ENCODE measurements at places on chromosomes 7 and 10. TPM values are rescaled to one million over a fixed set of nuclear protein-coding genes. Genes with fewer than 3 reads are reported as not detected.
A peak's percentile ranks its signal among the peaks of the same experiment; 100 is the strongest.

DNA sequence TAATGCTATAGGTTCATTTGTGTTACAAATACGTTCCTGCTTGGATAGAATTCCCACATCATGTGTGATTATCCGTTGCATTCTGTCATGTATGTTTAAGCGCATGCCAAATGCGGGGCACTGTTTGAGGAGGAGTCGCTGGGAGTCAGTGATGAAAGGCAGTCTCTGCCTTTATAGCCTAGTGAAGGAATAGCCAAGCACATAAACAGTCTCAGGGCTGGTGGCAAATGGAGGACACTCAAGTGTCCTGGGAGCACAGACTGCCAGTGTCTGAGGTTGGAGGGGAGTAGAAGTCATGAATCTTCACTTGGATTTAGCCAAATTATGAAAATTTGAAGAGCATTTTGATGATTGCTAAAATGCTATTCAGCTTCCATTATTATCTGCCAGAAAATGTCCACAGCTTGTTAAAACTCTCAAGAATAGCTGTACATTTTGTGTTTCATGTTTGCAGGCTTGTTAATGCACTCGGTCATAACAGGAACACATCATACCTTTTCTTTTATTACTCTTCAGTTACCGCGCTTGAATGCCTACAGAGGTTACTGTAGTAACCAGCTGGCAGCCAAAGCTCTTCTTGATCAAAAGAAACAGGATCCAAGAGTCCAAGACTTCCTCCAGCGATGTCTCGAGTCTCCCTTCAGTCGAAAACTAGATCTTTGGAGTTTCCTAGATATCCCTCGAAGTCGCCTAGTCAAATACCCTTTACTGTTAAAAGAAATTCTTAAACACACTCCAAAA lies 41.6 kb downstream of the NET1 start:
- no peak for DNase-seq

- peak; percentile 40 for DNase-seq
These were observed 520.7 kb downstream of the KCNMA1 start for GRCh38 chr10:77116904-77117303.

DNA sequence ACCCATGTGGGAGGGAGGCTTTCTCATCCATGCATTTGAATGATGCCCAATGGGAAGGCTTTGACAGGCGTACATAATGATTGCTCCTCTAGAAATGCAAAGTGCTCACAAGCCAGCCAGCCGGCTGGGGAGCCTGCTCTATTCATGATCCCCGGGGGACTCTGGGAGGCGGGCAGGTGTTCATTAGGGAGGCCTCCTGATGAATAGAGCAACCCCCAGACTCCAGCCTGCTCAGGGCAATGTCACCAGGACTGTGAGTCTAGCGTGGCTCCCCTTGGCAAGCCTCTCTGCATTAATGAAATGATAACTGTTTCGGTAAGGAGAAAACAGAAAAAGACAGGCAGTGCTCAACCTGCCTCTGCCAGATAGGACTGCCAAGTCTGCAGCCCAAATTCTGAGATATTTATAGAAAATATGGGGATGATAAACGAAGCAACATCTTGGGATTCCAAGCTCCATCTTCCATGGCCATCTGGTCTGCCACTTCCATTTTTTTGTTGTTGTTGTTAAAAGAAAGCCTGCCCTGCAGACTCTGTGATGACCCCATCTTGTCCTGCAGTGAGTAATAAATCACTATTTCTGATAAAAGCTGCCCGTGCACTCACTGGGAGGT lies 236.4 kb downstream of the PRPF18 start:
- no peak for DNase-seq

DNA sequence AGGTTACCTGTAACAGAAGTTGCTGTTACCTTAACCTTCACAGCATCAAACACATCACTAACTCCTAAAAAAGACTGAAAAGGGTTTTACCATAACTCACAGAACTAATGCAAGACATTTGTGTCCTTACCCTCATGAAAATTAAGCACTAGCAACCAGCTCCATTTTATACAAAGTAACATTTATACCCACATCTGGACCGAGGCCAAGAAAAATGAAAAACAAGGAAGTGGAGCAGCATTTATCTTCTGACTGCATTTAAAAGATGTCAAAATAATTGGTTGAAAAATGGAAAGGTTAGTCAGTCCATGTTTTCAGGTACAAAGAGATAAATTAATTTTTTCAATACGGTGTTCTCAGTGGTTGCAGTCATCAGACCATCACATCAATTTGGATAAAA lies 3.1 kb upstream of the RBP4 start:
- DNase-seq: no peak

TBXAS1 gene
- 2.1 TPM for total RNA-seq

EXOC6 gene
- total RNA-seq: 8.5 TPM

GDF2 gene
- total RNA-seq: not detected
